ENCODE measurements at places on chromosomes 13 and 19.

GRCh38 chr19:45825917-45826893 lies 11.1 kb upstream of the RSPH6A start:
- DNase-seq = no peak

DNA sequence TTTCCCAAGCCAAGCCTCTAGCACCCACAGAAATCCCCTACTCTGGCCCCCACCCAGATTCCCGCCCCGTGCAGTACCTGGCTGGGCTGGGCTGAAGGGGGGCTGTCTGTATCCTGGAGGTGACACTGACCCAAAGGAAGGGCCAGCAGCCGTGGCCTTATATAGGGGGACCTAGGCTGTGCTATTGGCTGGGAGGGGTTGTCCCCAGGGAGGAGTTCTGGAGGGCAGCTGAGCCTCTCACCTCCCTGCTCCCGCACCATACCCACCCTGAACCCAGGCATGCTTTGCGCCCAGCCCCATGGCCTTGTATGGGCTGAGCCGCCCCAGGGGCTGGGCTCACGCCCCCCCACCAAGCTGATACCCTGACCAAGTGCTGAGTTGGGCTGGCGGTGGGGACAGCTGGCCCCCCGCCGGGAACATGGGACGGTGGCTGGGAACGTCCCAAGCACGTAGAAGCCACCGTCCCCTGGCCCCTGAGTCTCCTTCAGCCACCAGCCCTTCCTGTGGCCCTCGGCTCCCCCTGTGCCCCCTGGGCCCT lies at the start of gene CKM:
TSS of gene CKM (minus strand) at position 132 of the 538 bp plus-strand sequence. CDS start 3,162 bp downstream, outside the sequence.
- no peak for DNase-seq

- DNase-seq = no peak
Measured at GRCh38 chr19:6235031-6235951, 44.5 kb downstream of the MLLT1 start.

DNA sequence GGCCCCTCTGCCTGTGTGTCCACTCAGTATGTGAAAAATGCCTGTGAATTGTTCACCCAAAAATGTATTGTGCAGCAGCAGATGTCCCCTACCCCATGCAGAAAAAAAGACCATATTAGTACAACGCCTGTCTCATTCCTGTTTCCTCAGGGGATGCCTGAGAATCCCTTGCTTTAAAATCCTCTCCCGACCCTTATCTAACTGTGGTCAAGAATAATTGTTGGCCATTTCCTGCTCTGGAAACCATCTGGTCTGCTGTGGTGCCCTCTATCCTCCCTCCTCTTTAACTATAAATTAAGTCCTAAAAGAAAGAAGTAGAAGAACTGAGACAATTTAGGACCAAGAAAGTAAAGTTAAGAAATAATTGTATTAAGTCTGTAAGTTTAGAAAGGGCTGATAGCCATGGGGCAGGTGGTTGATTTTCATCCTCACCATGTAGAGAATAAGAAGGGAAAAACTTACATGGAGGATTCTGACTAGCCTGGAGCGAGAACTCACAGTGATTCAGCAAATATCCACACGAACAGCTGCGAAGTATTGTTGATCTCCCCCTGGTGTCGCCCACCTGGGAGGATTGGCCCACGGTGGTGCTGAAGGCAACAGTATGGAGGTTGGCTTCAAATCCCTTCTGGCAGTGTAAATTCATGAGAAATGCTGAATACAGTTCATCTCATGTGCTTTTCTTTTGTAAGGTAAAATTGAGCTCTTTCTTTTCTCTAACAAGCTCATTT lies 85.6 kb downstream of the COL4A2 start:
- DNase-seq = no peak

GRCh38 chr19:6271251-6271650 lies 8.5 kb downstream of the MLLT1 start:
- no peak for DNase-seq

DNA sequence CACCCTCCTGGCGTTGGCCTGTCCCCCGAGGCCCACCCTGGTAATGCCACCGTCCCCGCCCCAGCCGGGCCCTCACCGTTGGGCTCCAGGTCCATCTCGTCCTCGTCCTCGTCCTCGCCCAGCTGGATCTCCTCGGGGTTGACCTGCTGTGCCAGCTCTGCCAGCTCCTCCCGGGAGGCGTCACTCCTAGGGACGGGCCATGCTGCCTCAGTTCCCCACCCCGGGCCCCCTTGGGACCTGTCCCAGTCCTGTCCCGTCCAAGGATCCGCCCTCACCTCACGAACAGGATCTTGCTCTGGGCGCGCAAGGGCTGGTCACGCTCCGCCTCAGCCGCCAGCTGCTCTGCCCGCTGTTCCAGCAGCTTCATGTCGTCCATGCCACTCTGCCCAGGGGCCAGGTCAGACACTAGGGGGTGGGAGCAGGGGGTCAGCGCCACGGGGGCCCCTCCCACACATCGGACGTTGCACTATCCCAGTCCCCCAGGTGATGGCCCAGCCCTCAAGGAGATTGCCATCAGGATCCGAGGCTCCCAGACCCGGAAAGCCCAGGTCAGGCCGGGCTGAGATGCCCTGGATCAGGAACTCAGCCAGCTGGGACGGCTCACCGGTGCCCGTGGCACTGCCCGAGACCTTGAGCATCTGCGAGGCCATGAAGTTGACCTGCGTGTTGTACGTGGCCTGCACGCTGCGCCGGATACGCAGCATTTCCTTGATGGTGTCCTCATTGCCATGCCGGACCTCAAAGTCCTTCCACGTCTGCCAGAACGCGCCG lies 9.5 kb downstream of the XAB2 start:
- no peak for DNase-seq

GRCh38 chr19:722553-723101 lies 13.9 kb downstream of the PALM start:
- no peak for DNase-seq

DNA sequence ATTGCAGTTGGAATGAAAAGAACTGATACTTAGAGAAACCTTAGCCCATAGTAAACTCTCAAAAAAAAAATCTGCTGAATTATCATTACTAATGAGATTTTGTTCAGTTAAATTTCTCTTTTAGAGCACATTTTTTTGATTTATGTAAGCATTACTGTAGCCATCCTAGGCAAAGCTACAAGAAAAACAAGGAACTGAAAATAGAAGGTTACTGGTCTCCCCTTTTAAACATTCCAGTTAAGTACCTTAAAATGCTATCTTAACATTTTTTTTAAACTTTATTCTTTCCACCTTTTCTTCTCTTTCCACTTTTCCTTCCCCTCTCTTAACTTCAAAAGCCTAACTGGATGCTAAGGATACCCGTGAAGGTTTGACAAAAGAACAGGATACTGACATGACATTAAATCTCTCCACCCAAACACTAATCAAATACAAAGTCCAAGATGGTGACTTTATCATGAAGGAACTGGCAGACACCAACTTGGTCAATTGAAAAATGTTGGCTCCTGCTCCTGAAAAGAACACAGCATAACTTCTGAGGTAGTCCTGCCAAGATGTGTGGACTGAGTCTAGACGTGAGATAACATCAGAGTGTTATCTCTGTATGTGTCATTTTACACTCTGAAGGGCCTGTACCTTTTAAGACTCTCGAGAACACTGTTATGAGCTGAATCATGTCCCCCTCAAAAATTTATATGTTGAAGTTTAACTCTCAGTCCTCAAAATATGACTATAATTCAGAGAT lies 29.5 kb upstream of the SACS start:
- DNase-seq = no peak
